ENCODE measurements at places on chromosomes 13 and 19.

DNA sequence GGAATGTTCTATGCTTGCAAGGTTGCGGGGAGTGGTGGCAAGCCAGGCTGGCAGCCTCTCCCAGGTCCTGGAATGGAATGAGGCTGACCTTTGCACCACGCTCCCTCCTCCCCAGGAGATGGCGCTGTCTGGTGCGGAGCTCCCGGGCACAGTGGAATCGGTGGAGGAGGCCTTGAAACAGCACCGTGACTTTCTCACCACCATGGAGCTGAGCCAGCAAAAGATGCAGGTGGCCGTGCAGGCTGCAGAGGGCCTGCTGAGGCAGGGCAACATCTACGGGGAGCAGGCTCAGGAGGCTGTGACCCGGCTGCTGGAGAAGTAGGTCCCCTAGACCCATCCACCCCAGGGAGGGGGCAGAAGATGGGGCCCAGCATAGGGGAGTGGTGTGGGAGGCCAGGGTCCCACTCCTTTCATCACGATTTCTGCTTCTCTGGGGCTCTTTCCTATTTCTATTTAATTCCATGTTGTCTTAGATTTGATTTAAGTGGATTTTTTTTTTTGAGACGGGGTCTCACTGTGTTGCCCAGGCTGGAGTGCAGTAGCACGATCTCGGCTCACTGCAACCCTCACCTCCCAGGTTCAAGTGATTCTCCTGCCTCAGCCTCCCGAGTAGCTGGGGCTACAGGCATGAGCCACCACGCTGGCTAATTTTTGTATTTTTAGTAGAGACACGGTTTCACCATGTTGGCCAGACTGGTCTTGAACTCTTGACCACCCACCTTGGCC, 53.2 kb upstream of the SHKBP1 start:
- DNase-seq, result peak; percentile 50

DNA sequence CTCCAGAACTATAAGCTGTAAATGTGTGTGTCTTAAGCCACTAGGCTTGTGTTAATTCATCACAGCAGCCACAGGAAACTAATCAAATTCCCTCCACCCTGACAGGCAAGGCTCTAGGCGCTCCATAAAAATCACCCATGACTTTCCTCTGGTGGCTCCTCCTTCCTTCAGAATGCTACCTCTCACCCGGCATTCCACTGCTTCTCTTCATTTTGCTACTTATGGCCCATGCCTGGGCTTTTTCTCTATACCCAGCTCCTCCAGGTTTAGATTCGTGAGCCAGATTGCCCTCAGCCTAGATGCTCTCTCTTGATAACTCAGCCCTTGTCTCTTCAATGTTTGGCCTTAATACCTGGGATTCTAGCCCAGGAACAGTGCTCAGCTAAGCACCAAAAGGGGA, 36.4 kb upstream of the MBNL2 start:
- DNase-seq, result no peak

DNA sequence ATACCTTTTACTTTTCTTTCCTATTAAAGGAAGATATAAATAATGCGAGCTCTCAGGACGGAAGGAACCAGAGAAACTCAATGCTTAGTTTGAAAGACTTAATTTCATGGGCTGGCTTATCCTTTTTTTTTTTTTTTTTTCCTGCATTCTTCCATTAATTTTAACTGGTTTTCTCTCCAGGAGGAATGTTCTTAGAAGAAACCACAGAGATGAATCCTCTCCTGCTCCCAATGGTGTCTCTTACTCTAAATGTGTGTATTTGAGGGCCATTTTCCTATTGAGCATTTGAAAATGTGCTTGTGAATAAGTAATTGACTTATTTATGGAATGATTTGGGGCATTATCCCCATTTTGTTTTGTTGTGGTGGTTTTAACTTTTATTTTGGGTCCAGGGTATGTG, 494.9 kb downstream of the FOXO1 start:
- DNase-seq, result no peak

DNA sequence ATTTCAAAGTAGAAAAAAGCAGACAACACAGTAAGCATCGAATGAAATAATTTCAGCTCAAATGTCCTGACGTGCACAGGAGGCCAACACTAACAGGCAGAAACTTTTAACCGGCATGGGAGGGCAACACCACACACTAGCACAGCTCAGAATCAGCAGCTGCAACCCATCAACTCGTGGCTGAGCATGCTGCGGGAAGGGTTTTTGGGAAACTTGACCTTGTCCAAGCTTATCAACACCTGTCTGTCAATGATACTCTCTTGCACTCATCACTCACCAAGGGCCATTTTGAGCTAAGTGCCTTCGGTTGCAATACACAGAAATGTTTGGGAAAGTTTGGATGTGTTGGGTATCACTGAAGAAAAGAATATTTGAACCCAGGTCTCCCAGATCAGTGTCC, 483.7 kb downstream of the TSHZ3 start:
- no peak for DNase-seq

DNA sequence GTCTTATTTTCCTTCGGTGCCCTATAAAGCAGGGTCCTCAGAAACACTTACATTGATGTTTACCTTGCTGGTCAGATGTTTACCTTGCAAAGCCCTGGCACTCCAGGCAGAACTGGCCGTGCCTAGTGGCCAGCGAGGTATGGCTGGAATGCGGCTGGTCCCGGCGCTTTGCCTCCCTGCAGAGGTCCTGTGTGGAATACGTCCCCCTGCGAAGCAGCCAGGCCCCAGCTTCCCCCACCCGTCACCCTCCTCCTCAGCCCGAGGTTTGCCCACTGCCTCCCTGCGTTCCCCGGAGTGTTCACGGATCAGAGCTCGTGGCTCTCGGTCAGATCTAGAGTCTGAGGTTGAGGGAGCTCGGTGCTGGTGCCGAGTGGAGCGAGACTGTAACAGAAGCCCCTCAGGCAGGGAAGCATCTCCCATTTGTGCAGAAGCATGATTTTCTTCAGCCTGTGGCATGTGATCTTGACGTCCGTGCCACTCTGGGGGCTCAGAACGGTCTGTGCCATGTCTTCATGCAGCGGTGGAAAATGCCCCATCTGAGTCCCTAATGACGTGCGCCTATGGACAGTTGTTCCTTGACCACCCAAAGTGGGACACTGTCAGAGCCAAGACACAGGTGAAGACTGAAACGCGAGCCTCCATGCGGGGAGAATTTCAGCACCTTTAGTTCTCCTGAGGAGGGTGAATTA, 54.8 kb upstream of the SOX1 start:
- no peak for DNase-seq

DNA sequence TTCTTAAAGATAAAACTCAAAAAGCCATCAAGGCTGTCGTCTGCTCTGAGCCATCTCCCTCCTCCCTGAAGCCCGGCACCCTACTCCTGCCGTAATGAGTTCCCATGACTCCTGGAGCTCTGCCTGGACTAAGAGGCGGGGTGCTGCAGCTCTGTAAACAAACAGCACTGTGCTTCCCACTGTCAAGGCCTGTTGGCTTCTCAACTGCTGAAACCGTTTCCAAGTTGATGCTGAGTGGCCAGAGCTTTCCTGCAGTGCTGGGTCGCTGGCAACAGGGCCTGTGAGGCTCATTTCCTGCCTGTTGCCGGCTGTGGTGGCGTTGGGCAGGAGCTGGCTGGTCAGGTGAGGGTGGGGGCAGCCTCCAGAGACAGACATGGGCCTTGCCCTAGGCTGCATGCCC, 26.7 kb upstream of the ISYNA1 start:
- DNase-seq, result no peak

- DNase-seq, result peak; percentile 31
Observed at GRCh38 chr13:40389081-40389641, 277.3 kb downstream of the FOXO1 start.

GRCh38 chr19:29771708-29772414, 39.9 kb upstream of the CCNE1 start:
- DNase-seq, result peak; percentile 16

- no peak for DNase-seq
Observed at GRCh38 chr19:42613666-42614065, 18.9 kb upstream of the CEACAM8 start.

GRCh38 chr13:24161010-24161775, 673 bp downstream of the SPATA13 start:
- peak; percentile 24 for DNase-seq

- DNase-seq, result peak; percentile 31
Observed at GRCh38 chr13:30978981-30979956, 46.8 kb downstream of the TEX26 start.
